Esophagus squamous epithelium (tissue), 5 donors: ENCODE measurements at places on chromosomes 5 and 9.

GRCh38 chr5:17378346-17378997 lies 119.6 kb upstream of the TAF11L2 start:
- DNase-seq, result no peak

GRCh38 chr5:94024620-94025019 lies 283.2 kb upstream of the POU5F2 start:
- DNase-seq, result no peak

DNA sequence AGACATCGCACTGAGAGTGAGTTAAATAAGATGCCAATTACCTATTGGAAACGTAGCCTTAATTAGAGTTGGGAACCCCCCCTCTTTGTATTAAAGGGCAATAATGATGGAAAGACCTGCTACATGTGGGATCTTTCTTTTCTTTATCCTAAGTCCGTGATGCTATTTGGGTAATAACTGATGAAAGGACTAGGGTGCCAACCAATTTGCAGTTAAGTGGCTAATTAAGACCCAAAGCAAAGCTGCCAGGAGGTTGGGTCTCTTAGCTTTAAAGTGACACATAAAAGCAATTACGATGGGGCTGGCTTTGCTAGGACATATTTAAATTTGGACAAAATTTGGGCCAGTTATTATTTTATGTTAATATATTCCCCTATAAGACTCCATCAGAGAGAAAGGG lies 728.8 kb downstream of the NR2F1-AS1 start:
- no peak for DNase-seq

GRCh38 chr9:133538851-133539833 lies 4.6 kb downstream of the ADAMTSL2 start:
- no peak for DNase-seq

GRCh38 chr9:34823778-34824177 lies 113.8 kb upstream of the CCL21 start:
- no peak for DNase-seq

DNA sequence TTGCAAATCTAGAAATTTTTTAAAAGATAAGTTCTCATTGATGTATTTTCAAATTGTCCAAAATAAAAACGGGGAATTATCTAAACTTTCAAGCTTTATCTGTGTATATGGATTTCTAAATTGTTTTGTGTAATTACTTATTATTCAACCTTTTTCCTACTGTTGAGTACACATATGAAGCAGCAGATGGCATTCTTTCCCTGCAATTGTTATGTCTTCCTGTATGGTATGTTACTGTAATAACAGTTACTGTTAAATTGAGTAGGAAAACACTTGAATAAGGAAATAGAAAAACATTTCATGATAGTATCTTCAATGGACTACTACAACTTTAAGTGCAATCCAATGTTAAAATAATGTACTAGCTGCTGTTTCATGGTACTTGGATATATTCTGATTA lies 124.8 kb downstream of the RANBP17 start:
- no peak for DNase-seq

DNA sequence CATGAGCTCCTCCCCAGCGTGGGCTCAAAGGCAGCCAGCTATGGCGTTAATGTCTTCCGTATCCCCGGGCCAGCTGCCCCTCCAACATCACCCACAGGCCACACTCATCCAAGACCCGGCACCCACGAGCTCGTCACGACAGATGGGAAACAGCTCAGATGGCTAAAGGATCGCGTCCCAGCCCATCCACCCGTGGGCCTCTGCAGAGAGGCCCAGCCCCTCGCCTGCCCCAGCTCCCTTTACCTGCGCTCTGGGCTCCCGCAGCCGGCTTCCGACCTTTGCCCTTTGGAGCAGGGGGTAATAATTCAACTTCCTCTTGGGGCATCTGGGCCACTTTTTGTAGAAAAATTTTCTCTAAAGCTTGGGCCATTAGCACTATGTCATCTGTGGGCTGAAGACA lies 16.5 kb downstream of the BRD3 start:
- no peak for DNase-seq

GRCh38 chr5:18311266-18311665 lies 677.0 kb downstream of the TAF11L14 start:
- no peak for DNase-seq

DNA sequence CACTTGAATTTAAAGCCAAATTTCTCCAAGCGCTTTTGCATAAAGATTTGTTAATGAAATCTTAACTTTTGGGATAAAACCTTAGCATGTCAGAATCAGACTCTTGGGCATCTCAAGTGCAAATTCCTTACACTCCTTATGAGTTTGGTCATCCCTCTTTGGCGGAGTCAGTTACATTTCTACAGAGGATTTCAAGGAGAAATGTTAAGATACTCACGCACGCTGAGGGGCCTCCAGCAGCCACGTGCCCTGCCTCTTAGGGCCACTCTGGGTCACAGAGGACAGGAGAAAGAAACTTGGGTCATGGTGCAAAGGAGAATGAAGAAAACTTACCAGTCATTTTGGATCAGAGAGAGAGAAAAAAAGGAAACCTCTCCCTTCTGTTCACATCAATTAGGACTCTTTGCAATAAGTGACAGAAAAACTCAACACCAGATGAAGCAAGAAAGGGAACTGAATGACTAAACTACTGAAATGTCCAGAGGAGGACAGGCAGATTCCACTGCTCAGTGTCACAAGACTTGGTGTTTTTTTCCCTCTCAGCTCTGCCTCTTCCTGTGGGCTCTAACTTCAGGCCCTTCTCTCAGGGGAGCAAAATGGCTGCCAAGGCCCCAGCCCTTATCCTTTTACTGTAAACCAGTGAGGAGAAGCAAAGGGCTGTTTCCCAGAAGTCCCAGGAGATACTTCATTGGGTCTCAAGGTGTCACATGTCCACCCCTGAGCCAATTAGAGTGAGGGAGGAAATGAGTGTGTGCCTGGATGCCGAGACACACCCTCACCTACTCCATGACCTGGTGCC lies 63.3 kb upstream of the NFIL3 start:
- DNase-seq, result no peak

DNA sequence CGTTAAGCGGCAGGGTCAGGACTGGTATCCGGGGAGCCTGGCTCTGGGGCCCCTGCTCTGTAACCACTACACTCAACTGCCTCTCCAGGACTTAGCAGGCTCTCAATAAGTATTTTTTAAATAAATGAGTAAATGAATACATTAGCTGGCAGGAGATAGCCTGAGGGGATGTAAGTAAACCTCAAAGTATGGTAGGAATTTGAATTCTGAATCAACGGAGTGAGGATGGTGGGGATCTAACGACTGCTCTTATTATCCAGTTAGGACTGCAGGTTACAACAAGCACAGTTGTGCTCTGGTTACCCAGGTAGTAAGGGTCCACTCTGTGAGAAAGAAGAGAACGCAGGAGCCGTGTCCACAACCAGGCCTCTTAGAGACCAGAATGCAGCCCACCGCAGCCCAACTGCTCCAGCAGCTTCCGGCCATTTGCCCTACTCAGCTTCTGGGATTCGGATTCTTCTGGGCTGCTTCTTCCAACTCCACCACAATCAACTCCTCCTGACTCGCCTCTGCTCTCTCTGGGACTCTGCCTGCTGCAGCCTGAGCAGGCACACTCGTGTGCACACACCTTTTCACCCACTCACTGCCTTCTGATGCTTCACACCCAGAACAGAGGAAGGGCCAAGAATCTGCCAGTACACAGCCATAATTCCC lies 52.6 kb downstream of the MED27 start:
- DNase-seq, result no peak

- DNase-seq, result no peak
Measured at GRCh38 chr9:133677126-133678010, 41.2 kb downstream of the DBH start.

DNA sequence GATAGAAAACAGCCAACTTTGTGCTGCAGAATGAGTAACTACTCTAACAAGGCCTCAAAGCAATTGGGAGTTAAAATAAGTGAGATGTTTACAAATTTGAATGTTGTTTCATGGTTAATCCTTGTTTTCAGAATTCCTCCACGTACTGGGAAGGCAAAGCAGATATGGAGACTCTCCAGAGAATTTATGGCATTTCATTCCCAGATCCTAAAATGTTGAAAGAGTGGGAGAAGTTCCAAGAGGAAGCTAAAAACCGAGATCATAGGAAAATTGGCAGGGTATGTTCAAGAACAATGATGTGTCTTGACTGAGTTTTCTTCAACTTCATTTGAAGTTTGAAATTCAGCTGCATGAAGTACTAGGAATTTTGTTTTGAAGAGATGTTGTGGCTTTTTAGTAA lies 16.4 kb downstream of the TARS1 start:
- DNase-seq, result no peak

DNA sequence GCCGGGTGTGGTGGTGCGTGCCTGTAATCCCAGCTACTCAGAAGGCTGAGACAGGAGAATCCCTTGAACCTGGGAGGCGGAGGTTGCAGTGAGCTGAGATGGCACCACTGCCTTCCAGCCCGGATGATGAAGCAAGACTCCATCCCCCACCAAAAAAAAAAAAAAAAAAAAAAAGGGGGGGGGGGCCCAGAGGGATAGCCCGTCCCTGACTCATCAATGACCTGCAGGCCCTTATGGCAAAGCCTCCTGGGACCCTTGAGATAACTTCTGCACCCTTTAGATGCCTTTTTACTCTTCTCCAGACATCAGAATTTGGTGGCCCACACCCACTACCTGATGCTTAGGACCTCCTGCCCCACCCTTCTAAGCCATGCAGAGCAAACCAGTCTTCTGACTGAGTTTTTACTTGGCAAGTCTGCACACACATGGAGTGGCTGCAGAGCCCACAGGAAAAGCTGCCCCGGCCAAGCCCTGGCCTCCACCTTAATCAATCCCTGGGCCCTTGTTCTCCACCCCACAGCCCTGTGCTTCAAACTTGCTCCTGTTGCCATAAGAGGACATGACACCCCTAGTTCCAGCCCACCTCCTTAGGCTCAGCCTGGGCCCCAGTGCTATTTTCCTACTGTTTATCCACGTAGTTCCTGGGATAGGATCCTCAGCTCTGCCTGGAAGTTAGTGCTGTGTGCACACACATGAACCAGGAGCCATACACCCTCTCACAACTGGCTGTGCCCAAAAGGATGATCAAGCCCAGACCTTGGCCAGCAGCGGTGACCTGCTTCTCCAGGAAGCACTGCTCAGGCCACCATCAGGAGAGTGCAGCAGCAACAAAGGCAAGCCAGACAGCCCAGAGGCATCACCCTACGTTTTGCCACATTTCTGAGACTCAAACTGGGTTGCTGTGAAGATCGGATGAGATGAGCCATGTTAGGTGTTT lies 5.1 kb downstream of the MGAT1 start:
- no peak for DNase-seq

GRCh38 chr5:10699987-10700386 lies 61.0 kb downstream of the DAP start:
- DNase-seq, result no peak

GRCh38 chr9:108631496-108632285 lies 224.1 kb downstream of the ACTL7B start:
- no peak for DNase-seq

DNA sequence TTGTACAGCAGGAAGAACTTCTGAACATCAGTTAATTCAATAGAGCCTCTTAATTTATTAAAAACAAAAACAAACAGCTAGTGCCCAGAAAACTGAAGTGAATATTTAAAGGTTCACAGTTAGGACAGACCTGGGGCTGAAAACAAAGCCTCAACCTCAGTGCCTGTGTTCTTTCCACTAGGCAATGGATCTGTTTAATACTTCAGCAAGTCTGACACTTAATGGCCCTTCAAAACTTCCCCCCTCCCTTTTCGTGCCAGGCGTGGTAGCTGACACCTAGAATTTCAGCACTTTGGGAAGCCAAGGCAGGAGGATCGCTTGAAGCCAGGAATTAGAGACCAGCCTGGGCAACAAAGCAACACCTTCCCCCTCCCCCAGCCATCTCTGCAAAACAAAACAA lies 54.5 kb upstream of the IFNK start:
- DNase-seq, result no peak

GRCh38 chr5:56761151-56761885 lies 54.0 kb upstream of the MAP3K1 start:
- no peak for DNase-seq

- DNase-seq, result no peak
Measured at GRCh38 chr9:98962181-98962560, 18.5 kb downstream of the COL15A1 start.

DNA sequence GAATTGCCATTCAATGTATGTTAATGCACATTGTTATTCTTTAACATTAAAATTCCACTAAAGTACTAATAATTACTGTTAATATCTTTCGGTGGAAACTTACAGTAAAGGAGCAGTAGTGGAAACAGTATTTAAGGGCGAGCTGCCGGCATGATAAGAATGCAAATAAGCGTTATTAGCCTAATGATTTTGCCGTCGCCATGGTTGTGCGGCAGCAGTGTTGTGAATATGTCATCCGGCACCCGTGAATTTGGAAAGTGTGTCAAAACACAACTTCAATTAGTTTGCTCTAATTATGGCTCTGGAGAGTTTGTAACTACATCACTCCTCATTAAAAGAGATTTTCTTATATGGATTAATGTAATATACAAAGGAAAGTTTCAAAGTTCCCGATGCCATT lies 81.4 kb downstream of the MVB12B start:
- no peak for DNase-seq
